Cardiac septum (tissue), 1 donor: ENCODE measurements at places on chromosomes 2 and 18. TPM values are rescaled to one million over a fixed set of nuclear protein-coding genes. Genes with fewer than 3 reads are reported as not detected.

- DNase-seq: no peak
These were observed 392.0 kb upstream of the NRP2 start for GRCh38 chr2:205290299-205290698.

DNA sequence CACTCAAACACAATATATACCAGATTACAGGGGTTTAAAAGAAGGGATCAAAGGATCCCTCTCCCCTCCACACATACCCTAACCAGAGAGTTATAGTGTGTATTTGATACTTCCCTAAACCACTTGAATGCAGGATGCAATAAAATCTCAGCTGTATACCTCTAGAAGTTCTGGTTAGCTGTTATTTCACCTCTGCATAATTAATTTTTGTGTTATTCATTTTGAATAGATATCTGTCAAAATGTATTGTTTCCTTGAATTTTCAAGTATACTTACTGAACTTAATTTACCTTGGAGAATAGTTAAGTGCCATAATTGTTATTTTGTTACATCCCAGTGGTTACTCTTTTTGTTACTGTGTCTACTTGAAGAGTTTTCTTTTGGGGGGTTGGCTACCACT is 34.5 kb downstream of the DDX1 start:
- no peak for DNase-seq

DNA sequence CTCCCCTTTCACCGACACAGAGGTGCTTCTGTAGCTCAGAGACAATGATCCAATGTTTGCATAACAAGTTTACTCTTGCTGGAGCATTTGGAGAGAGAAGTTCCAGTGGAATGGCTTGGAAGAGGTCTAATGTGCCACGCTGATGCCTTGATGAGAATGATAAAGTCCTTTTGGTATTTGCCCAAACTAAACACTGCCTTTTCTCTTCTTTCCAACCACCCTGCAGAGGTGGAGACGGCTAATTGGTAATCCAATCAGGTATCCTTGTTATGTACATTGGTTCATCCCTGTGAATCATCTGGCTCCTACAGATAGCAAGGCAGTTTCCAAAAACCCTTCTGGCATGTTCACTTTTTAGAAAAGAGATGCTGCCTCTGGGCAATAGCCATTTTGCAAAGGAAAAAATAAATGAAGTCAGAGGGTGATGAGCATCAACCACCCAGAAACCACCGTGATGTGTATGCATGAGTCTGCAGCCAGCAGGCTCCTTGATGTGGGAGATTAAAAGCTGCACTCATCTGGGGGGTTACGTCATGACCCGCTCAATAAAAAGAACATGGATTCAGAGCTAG is 40.6 kb downstream of the KIAA2012 start:
- no peak for DNase-seq

GRCh38 chr18:24672165-24672941 is 211.9 kb downstream of the HRH4 start:
- no peak for DNase-seq

- no peak for DNase-seq
These were observed 459.1 kb downstream of the CDH2 start for GRCh38 chr18:27717816-27718215.

The COLEC12 gene
- total RNA-seq: 5.5 TPM
